Panc1 (cell line): ENCODE measurements at places on chromosomes 2 and 18.
A peak's percentile ranks its signal among the peaks of the same experiment; 100 is the strongest.

DNA sequence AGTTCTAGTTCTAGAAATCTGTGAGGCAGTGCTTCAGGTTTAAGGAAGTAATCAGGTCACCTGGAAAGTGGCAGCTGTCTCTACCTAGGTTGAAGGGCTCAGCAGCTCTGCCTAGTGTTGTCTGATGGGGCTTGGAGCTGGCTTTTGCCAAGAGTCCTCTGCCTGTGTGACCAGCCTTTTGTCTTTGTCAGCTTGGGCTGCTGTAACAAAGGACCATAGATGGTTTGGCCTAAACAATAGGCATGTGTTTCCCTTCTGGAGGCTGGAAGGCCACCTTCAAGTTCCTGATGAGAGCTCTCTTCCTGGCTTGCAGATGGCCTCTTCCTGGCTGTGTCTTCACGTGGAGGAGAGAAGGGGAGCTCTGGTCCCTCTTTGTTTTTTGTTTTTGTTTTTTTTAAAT lies 13.3 kb downstream of the UBE2F start:
- no peaks in the 10 kb centered on the region for H3K4me1 ChIP-seq
- no peak overlapping the region for H3K27ac ChIP-seq
- no peak overlapping the region for H3K4me3 ChIP-seq
- H3K27me3 ChIP-seq: no peaks in the 10 kb centered on the region
- no peak for DNase-seq

- H3K4me1 ChIP-seq: no peaks in the 10 kb centered on the region
- no peak overlapping the region for H3K4me3 ChIP-seq
- no peak for DNase-seq
- H3K27me3 ChIP-seq: peaks cover 20% of the 10 kb centered on the region
These were observed 73.8 kb downstream of the TGFA start for GRCh38 chr2:70479816-70480215.

DNA sequence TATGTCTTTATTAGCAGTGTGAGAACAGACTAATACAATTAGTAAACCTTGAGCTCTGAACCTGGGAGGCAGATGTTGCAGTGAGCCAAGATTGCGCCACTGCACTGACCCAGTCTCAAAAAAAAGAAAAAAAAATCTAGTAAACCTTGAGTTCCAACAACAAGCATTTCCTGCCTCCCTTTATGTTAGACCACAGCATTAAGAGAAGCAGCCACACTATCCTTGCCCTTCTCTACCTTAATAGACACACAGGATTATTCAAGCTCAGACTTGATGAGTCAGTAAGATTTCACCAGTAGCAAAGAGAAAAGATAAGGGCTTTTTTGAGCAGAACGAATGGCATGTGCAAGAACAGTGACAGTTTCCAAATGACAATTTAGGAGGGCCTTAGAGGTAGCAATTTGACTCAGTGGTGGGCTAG lies 18.0 kb upstream of the GLS start:
- no peaks in the 10 kb centered on the region for H3K27me3 ChIP-seq
- no peaks in the 10 kb centered on the region for H3K36me3 ChIP-seq
- no peak overlapping the region for H3K4me3 ChIP-seq
- H3K27ac ChIP-seq: no peak overlapping the region
- H3K4me1 ChIP-seq: no peaks in the 10 kb centered on the region; the same call in 1 of the 2 replicates

GRCh38 chr2:71896385-71897136 lies 251.1 kb downstream of the CYP26B1 start:
- DNase-seq: no peak
- peaks cover 4% of the 10 kb centered on the region for H3K27me3 ChIP-seq
- no peaks in the 10 kb centered on the region for H3K4me1 ChIP-seq
- H3K27ac ChIP-seq: no peak overlapping the region
- H3K4me3 ChIP-seq: no peak overlapping the region
- H3K36me3 ChIP-seq: no peaks in the 10 kb centered on the region

- H3K4me1 ChIP-seq: no peaks in the 10 kb centered on the region
- no peak for DNase-seq
- H3K27ac ChIP-seq: no peak overlapping the region
- H3K27me3 ChIP-seq: no peaks in the 10 kb centered on the region
- no peaks in the 10 kb centered on the region for H3K36me3 ChIP-seq
- no peak overlapping the region for H3K4me3 ChIP-seq
These were observed 20.8 kb upstream of the MGAT5 start for GRCh38 chr2:134232868-134233727.

DNA sequence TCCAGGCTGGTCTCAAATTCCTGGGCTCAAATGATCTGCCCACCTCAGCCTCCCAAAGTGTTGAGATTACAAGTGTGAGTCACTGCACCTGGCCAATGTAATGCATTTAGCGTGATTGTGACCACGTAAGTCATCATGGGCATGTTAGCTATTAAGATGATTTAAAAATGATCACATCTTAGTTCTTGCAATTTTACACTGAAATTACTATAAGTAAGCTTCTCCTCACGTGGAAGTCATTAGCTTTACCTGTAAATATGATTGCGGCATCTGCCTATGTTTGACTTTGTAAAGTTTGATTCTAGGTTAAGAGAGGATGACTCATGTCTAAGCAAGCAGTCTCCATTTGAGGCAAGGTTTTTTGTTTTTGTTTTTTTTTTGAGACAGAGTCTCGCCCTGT lies 85.5 kb downstream of the PMAIP1 start:
- H3K27ac ChIP-seq: no peak overlapping the region
- no peaks in the 10 kb centered on the region for H3K27me3 ChIP-seq
- no peak overlapping the region for H3K4me3 ChIP-seq
- H3K36me3 ChIP-seq: no peaks in the 10 kb centered on the region

GRCh38 chr2:31805688-31806087 lies 205.1 kb downstream of the MEMO1 start:
- H3K27me3 ChIP-seq: no peaks in the 10 kb centered on the region
- no peak overlapping the region for H3K27ac ChIP-seq
- DNase-seq: no peak
- no peaks in the 10 kb centered on the region for H3K4me1 ChIP-seq
- no peak overlapping the region for H3K4me3 ChIP-seq
- H3K36me3 ChIP-seq: no peaks in the 10 kb centered on the region

GRCh38 chr18:3286159-3286558 lies 24.2 kb downstream of the MYL12B start:
- no peak for DNase-seq
- H3K27me3 ChIP-seq: no peaks in the 10 kb centered on the region
- no peak overlapping the region for H3K4me3 ChIP-seq
- H3K36me3 ChIP-seq: no peaks in the 10 kb centered on the region
- H3K4me1 ChIP-seq: peaks cover 38% of the 10 kb centered on the region
- H3K27ac ChIP-seq: peak overlapping the region; percentile 100

- no peaks in the 10 kb centered on the region for H3K4me1 ChIP-seq
- no peaks in the 10 kb centered on the region for H3K27me3 ChIP-seq
- DNase-seq: no peak
- H3K27ac ChIP-seq: no peak overlapping the region
- no peak overlapping the region for H3K4me3 ChIP-seq
These were observed 191.4 kb downstream of the NYAP2 start for GRCh38 chr2:225590932-225591331.

- no peaks in the 10 kb centered on the region for H3K4me1 ChIP-seq
- no peaks in the 10 kb centered on the region for H3K36me3 ChIP-seq
- H3K27ac ChIP-seq: no peak overlapping the region
- no peak for DNase-seq
- no peaks in the 10 kb centered on the region; the same call in 1 of the 2 replicates for H3K27me3 ChIP-seq
These were observed 129.7 kb upstream of the TNP1 start for GRCh38 chr2:216989340-216990129.

GRCh38 chr2:196586511-196586991 lies 53.0 kb upstream of the CCDC150 start:
- H3K27me3 ChIP-seq: no peaks in the 10 kb centered on the region
- no peak overlapping the region for H3K27ac ChIP-seq
- no peaks in the 10 kb centered on the region for H3K36me3 ChIP-seq
- H3K4me3 ChIP-seq: no peak overlapping the region
- H3K4me1 ChIP-seq: peaks cover 21% of the 10 kb centered on the region
- DNase-seq: no peak

DNA sequence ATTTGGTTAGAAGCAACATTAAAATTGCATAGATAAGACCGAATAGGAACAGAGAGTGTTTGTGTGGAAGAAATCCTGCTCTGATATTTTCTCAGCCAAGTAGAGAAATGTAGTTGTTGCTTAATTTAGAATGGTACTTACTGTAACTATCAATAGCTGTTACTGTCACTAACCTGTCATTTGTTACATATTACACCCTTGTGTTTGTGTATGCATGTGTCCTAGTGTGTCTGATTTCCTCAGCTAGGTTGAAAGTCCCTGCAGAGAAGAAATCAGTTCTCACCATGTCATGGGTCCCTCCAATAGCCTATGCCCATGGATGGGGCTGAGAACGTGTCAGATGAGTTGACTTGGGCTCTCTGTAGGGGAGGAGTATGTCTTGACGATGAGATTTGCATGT lies 94.4 kb downstream of the SPTBN1 start:
- H3K4me3 ChIP-seq: no peak overlapping the region
- H3K4me1 ChIP-seq: peaks cover 3% of the 10 kb centered on the region
- no peaks in the 10 kb centered on the region for H3K27me3 ChIP-seq
- H3K36me3 ChIP-seq: no peaks in the 10 kb centered on the region
- no peak for DNase-seq

GRCh38 chr2:51953931-51954330 lies 922.0 kb upstream of the NRXN1 start:
- H3K4me3 ChIP-seq: no peak overlapping the region
- no peak overlapping the region for H3K27ac ChIP-seq
- H3K4me1 ChIP-seq: no peaks in the 10 kb centered on the region
- no peak for DNase-seq

- DNase-seq: no peak
- no peak overlapping the region for H3K4me3 ChIP-seq
- peaks cover 21% of the 10 kb centered on the region for H3K4me1 ChIP-seq
- no peaks in the 10 kb centered on the region for H3K27me3 ChIP-seq
- H3K36me3 ChIP-seq: no peaks in the 10 kb centered on the region
These were observed 31.8 kb upstream of the VIT start for GRCh38 chr2:36664696-36665076.

DNA sequence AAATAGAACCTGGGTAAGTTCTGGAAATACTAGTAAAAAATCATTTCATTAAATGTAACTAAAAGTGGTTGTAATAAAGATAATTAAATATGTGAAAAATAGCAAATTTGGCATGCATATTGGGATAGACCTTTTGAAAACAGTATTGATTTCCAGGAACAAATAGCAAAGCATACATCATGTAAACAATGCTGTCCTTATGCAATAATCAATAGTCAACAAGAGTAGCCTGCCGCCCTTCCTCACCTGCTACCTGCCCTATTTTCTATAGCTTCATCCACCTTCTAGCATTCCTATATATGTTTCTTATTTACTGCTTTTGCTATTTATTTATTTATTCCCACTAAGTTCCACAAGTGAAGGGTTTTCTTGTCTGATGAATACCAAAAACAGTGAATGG lies 35.1 kb upstream of the KYNU start:
- H3K4me1 ChIP-seq: no peaks in the 10 kb centered on the region
- no peaks in the 10 kb centered on the region for H3K27me3 ChIP-seq
- DNase-seq: no peak
- no peak overlapping the region for H3K27ac ChIP-seq

DNA sequence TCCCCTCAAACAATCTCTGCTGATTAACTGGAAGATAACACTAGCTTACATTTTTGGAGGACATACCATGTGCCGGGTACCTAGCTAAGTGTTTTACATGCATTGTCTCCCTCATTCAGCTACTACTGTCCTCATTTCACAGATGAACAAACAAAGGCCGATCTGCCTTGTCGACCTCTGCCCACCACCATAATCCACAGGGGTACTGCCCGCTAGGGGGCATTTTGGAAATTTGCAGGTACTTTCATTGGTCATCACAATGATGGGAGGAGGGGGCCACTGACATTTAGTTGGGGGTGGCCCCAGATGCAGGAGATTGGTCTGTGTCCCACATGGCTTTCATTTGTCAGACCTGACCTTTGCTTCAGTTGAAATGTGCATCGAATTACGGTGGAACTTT lies 3.9 kb upstream of the TMEM163 start:
- peaks cover 36% of the 10 kb centered on the region for H3K27me3 ChIP-seq
- H3K27ac ChIP-seq: no peak overlapping the region
- H3K4me1 ChIP-seq: peaks cover 3% of the 10 kb centered on the region; the same call in 1 of the 2 replicates
- no peaks in the 10 kb centered on the region for H3K36me3 ChIP-seq

DNA sequence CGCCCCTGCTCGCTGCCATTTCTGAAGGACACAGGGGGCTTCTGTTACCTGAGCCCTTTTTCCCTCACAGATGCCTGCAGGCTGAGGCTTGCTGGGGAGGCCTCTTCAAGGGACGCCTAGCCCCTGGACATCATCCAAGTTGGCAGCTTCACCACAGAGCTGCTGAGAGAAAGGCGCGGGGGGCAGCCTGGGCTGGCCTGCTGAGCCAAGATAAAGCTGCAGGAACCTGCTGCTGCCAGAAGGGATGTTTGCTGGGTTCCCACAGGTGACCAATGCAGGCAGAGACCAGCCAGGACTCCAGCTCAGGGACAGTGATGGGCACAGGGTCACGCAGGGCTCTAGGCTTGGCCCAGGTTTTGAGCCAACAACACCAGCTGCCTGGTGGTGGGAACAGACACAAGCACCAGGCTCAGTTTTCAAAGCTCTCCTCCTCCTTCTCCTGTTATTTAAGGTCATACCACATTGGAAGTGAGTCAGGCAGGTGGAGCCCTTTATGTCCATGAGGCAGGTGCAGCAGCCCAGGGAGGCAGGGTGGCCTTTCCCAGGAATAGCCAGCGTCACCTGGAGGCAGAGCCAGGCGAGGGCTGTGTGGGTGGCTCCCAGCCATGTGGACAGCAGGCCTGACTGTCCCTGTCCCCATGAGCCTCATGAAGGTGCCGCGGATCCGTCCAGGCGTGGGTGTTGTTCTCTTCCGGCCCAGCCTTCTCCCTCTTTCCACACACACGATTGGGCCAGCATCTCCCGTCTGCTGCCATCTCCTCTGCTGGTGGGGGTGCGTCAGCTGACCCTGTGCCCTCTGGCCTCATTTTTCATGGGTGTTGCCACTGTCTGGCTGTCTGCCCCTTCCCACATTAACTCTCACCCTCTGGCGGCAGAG lies 515.5 kb upstream of the MYT1L start:
- no peak overlapping the region for H3K4me3 ChIP-seq
- no peaks in the 10 kb centered on the region for H3K4me1 ChIP-seq
- no peak for DNase-seq
- H3K27me3 ChIP-seq: no peaks in the 10 kb centered on the region
- H3K27ac ChIP-seq: no peak overlapping the region
- no peaks in the 10 kb centered on the region for H3K36me3 ChIP-seq
